Stimulated activated CD4-positive, alpha-beta T cell treated with anti-CD3 and anti-CD28 coated beads, Interleukin-15, amount 100 ng/mL, for 1 hour (primary cell): ENCODE measurements at places on chromosomes 2 and 18.

DNA sequence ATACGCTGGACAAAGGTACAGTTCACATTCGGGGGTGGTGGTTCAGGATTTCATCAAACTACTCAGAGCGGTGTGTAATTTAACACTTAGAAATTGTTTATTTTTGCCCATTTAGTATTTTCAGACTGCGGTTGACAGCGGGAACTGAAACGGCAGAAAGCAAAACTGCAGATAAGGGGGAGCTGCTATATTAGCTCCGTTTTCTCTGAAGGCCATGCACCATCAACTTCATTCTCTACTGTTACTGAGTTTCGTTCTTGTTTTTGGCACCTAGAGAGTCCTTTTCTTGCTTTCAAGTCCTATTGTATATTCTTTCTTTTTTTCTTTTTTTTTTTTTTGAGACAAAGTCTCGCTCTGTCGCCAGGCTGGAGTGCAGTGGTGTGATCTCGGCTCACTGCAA is 121.5 kb upstream of the SP3 start:
- no peak for DNase-seq

DNA sequence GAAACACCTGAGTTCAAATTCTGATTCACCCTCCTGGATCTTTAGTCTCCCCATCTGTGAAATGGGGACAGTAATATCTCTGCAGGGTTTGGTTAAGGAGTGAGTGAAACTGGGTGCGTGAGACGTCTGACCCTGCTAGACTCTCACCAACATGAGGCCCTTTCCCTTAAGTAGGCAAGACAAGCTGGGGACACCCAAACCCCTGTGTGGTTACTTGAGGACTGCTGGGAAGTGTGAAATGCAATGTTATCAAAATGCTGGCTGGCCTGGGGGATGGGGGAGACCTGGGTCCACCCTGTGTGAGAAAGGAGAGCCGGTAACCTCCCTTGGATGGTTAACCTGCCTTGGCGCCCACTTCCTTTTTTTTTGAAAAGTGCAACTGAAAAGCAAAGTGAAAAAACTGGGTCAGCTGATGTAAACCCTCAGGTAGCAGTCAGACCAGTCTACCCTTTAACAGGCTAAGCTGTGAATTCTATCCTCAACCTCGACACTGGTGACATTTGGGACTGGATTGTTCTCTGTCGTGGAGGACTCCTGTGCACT is 82.3 kb downstream of the INPP5D start:
- DNase-seq: no peak

DNA sequence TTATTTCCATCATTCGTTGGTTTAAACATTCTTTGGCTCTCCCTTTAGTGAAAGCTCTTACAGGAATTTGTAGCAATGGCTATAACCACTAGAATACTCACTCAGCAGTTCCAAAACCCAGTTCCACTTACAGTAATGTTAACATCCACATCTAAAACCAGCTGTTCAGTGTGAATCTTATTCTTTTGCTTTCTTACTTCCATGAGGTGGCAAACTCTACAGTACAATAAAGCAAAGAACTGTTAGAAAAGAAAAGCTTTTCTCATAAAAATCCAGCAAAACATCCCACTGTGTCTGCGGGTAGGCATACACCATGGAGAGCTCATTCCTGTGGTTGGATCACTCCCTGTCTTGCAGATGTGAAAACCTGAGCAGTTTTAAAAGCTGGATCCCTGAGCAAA is 147.1 kb downstream of the ARHGAP28 start:
- DNase-seq: no peak

- no peak for DNase-seq
Measured at GRCh38 chr2:210555555-210555954, 844 bp upstream of the CPS1 start.

DNA sequence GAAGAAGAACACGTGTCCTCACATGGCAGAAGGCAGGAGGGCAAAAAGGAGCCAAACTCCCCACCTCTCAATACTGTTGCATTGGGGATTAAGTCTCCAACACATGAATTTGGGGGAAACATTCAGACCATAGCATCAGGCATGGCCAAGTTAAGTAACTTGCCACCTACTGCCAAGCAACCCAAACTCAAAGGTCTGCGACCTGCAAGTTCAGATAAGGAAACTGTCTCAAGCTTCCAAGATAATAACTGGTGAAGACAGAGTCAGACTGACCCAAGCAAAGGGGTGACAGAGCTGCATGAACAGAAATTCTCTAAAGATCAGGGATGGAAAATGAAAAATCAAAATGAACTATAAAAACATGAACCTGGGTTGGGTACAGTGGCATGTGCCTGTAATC is 188.7 kb upstream of the SIX3 start:
- no peak for DNase-seq

- DNase-seq: no peak
Measured at GRCh38 chr18:77103991-77104531, 28.5 kb downstream of the MBP start.

GRCh38 chr2:118582058-118582457 is 265.4 kb downstream of the EN1 start:
- DNase-seq: no peak

DNA sequence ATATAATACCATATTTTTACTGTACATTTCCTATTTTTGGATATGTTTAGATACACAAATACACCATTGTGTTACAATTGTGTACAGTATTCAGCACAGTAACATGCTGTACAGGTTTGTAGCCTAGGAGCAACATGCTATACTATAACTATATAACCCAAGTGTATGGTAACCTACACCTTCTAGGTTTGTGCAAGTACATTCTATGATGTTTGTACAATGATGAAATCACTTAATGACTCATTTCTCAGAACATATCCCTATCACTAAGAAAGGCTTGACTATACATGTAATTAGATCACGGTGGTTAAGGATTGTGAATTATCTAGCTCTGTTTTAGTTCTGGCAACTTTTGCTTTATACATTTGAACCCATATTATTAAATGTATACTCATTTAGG is 31.3 kb downstream of the NPHP1 start:
- no peak for DNase-seq

DNA sequence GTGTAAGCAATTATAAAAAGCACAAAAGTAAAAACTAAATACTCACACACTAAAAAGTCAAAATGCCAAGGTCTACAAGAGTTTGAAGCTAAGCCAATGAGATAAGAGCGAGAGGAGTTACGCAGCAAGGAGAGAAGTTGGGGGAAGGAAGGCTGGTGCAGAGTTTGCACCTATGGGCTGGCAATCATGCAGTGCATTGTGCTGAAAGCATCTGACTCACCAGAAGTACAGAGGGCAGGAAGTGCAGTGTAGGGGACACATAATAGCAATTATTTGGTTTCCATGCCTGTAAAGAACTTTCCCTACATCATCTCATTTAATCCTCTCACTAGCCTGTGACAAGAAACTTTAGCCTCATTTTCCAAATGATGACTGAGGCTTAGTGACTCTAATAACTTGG is 142.7 kb upstream of the KYNU start:
- no peak for DNase-seq

- no peak for DNase-seq
Measured at GRCh38 chr2:152385650-152386049, 50.7 kb downstream of the FMNL2 start.

DNA sequence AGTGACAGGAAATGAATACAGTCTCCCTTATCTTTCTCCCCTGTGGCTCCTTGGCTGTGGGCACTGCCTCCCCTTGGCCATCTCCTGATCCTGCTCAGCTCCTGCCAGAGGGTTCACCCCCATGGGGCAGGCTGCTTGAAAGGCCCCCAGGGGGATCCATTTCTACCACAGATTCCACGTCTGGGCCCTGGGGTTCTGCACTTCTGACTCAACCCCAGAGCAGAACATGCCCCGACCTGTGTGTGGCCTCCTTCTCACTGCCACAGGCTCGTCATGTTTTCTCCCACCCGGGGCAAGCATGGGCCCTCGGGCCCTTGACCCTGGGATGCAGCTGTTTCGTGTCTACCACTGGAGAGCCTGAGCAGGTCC is 122.2 kb downstream of the ACKR3 start:
- no peak for DNase-seq

- DNase-seq: no peak
Measured at GRCh38 chr2:227125506-227125905, 38.5 kb downstream of the COL4A4 start.

DNA sequence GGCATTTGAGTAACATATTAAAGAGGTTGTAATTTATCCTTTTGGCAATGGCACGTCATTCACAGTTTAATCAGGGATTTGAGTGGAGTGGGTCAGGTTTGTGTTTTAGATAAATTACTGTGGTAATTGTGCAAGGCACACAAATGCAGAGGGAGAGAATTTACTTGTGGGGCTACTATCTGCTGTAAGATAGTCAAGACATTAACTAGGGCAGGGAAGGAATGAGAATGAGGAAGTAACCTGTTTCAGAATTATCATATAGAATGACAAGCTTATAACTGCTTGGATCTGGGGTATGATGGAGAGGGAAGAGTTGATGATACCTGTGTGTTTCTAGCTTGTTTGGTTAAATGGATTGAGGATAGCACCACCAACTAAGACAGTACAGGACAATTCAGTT is 58.9 kb upstream of the ZSWIM2 start:
- no peak for DNase-seq

DNA sequence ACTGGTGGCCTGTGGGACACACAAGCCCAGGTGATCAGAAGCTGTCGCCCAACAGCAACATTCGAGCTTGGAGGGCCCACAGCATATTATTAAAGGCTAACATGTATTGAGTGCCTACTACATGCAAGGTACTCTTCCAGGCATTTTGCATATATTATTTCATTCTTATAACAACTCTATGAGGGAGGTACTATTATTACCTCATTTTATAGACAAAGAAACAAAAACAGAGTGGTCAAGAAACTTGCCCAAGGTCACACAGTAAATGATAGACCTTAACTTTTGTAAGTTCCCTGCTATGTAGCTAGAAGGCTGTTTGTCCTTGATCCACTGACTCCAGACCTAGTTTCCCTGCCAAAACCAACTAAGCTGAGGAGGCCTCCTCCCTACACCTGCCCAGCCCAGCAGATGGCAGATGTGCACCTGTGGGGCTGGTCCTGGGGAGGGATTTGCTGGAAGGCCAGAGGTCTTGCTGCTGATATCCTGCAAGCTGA is 35.7 kb downstream of the KANSL3 start:
- no peak for DNase-seq

- DNase-seq: no peak
Measured at GRCh38 chr18:62637807-62638687, 77.3 kb upstream of the PHLPP1 start.

DNA sequence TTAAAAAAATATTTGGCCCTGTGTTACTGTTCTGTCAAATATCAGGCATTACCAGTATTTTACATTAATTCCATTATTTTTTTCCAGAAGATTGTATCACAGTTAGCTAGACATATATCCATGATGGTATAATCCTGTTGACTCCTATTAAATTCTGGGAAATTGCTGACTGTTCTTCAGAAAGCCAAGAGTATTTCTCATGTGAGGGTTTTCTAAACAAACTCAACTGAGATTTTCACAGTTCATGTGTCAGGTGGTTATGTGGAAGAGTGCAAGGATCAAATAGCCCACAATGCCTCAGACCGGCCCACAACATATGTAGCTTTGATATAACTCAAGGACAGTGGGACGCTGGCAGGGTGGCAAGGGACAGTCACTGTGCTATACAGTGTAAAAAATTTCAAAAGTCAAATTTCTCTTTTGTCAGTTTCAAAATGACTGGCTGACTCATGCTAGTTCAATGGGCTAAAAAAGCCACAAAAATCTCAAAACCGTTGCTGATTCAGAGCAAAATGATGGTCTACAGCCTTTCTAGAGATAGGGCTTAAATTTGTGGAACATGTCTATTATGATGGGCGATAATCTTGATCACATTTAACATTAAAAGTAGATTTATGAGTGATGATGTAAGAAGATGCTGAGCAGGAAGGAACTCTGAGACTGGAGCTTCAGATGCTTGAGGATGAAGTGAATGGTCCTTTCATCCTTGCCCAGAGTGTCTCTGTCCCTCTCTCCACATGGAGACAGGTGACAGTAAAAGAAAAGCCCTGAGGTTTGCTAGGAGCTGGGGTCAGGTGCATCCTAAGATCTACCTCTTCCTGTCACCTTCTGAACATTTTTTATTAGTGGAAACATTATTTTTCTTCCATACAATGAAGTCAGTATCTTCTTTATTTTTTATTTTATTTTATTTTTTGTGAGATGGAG is 175.8 kb upstream of the PIEZO2 start:
- DNase-seq: no peak

- DNase-seq: no peak
Measured at GRCh38 chr18:11029021-11029420, 120.3 kb downstream of the PIEZO2 start.

GRCh38 chr18:32083781-32084180 is 7.9 kb upstream of the RNF138 start:
- no peak for DNase-seq

GRCh38 chr2:17815468-17816184 is 634 bp upstream of the MSGN1 start:
- DNase-seq: no peak

GRCh38 chr2:64807417-64807816 is 153.7 kb upstream of the SERTAD2 start:
- peak; percentile 14 for DNase-seq

- no peak for DNase-seq
Measured at GRCh38 chr18:9758624-9759075, 50.5 kb downstream of the RAB31 start.

GRCh38 chr18:35694808-35695207 is 113.3 kb downstream of the GALNT1 start:
- DNase-seq: no peak

DNA sequence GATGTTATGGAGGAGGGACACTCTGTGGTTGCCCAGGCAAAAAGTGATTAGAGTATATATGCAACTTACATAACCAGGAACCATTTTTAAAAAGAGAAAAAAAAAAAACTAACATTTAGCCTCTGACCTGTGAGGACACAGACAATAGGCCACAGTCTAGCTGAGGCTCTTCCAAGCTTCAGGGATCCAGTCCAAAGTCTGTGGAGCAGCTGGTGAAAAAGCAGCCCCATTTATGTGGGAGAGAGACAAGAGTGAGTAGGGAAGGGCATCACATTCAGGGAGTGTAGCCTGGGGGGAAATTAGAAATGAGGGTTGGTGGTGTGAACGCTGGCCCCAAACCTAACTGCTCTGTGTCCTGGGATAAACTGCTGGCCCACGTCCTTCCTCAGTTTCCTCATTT is 122.8 kb downstream of the MYO5B start:
- DNase-seq: no peak

DNA sequence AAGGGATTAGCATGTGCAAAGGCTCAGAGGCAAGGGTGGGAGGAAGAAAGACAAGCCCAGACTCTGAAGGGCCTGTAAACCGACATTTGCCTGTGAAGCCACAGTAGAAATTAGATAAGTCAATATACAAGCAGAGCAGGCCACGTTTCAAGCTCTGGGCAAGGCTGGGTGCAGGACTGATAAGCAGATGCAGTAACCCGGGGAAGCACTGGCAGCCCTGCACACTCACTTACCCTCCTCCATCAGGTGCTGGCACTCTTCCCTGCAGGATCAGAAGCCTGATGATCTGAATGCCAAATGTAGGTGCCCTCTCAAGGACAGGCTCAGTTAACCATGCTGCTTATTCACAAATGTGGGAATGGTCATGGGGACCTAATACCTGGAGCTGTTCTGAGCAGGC is 46.3 kb upstream of the RAB12 start:
- no peak for DNase-seq
